HCEC 1CT (cell line): ENCODE measurements at places on chromosomes 6 and 20.

DNA sequence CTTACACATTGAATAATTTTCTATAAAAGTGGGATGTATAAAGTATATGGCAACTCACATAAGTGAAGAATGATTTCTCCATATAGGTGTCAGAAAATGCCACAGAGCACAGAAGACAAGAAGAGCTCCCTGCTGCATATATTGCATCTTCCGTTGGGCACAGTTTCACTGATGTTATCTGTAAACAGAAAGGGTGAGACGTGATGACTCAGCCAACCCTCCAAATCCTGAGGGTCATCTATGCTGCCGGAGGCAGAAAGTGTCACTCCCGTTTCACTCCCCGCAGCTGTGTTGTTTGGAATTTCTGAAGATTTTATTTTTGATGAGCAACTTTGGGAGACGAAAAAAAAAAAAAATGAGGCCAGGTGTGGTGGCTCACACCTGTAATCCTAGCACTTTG, 644.1 kb downstream of the C6orf118 start:
- no peak for DNase-seq

DNA sequence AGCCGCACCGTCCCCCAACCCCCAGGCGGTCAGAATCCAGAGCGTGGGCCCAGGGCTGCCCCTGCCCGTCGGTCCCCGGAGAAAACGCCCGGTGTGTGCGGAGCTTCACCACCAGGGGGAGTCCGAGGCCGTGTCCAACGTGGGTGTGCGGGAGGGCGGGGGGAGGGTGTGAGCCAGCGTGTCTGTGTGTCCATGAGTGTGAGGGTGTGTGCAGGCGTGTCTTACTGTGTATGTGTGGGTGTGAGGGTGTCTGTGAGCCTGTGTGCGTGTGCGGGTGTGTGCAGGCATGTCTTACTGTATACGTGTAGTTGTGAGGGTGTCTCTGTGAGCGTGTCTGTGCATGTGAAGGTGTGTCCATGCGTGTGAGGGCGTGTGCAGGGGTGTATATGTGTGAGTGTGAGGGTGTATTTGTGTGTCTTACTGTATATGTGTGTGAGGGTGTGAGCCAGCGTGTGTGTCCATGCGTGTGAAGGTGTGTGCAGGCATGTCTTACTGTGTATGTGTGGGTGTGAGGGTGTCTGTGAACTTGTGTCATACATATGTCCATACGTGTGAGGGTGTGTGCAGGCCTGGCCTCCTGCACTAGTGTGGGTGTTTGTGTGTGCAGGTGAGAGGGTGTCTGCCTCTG, 24.6 kb upstream of the GATA5 start:
- DNase-seq = peak; percentile 11

DNA sequence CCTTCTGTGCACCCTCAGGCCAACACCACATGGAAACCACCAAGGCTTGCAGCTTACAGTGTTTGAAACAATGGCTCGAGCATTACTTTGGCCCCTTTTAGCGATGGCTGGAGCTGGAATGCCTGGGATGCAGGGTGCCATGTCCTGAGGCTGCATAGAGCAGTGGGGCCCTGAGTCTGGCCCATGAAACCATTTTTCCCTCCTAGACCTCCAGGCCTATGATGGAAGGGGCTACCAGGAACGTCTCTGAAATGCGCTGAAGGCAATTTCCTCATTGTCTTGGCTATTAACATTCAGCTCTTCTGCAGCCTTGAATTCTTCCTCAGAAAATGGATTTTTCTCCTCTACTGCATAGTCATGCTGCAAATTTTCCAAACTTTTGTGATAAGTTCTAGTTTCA, 29.9 kb upstream of the SERINC1 start:
- no peak for DNase-seq

GRCh38 chr6:1593286-1593957, 16.3 kb upstream of the FOXC1 start:
- no peak for DNase-seq

DNA sequence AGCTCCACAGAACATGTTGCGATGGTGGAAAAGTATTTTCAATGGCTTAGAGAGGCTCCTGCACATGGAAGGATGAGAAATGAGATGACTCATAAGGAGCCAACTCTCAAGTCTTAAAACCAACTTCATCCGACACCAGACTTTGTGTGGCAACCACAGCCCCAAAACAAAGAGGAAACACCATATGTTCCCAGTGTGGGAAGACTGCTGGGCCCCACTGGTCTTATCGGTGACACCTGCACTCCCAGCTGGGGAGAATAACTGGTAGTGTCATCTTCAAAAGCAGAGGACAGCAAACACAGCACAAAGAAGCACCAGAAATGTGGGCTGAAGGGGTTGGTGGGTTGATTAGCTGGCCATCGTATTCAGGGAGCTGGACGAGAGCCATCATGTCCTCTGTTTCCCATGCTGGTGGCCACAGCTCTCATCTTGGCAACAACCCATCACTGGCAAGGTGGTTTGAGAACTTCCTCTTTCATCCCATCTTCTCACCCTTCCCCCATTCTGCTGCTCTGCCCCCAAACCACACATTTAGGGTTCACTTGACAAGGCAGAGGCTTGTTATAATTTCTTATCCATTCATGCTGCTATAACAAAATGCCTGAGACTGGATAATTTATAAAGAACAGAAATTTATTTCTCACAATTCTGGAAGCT, 46.0 kb upstream of the TASP1 start:
- DNase-seq = no peak

DNA sequence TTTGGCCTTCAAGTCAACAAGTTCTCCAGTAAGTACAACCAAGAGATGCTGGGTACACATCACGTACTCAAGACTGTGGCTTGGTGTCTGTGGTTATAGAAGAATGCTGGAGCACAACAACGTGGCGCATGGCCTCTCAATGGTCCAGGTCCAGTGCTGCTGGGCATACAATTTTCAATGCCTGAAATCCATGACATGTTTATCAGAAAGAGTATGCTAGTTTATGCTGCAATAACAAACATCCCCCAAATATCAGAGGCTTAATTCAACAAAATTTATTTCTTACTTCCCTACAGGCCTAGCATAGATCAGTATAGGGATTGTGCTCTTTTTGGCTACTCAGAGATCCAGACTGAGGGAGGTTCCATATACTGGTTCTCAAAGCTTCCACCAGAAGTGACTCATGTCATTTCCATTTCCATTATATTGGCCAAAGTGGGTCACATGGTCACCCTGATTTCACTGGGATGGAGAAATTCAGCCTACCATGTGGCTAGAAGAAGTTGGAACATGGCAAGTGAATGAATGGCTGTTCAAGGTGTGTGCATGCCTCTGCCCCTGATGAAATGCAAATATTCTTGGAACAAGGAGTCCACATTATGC, 33.3 kb upstream of the KIF16B start:
- DNase-seq = no peak

DNA sequence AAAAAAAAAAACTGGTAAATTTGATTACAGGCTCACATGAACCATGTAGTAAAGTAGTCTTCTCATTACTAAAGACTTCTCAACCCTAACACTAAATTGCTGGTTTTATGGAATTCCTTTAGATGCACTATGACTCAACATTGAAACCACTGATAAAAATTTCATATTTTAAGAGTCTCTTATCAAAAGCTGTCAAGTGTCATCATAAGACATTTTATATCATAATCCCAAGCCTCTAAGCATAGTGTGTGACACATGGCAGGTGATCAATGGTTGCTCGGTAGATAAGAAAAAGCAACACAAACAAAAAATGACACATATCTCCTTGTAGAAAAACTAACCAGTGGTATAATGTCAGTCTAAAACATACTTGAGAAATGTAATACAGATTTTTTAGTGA, 258.4 kb downstream of the RNGTT start:
- DNase-seq = no peak

- DNase-seq = no peak
These were observed 119.5 kb upstream of the KCNK16 start for GRCh38 chr6:39441986-39442385.

DNA sequence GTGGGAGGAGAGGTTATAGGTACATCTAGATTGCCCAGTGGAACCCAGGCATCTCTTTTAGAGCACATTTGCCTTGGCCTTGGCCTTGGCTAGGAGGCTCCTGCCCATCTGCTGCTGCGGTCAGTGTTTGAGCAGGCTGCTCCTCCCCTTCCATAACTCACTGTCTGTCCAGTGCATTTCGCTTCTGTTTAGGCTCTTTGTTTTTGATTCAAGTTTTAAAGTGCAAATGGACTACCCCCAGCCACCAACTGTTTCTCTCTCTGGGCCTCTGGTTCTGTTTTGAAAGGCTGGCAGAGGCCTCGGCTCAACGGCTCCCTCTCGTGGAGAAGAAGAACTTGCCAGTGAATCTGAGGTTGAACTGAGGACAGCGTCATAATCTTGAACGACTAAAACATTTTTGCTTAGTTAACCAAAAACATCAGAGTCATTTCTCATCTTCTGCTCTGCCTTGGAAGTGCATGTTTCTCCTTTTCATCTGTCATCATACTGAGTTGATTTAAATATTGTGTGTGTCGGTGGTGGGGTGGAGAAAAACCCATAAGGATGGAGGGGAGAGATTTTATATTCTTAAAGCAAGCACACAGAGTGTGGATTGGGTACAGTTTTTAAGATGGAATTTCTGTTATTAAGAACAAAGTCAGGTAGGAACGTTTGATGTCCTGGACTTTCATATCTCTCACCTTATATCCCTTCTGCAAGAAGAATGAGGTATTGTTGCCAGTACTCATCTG, 171.4 kb downstream of the DTNBP1 start:
- DNase-seq = peak; percentile 57

DNA sequence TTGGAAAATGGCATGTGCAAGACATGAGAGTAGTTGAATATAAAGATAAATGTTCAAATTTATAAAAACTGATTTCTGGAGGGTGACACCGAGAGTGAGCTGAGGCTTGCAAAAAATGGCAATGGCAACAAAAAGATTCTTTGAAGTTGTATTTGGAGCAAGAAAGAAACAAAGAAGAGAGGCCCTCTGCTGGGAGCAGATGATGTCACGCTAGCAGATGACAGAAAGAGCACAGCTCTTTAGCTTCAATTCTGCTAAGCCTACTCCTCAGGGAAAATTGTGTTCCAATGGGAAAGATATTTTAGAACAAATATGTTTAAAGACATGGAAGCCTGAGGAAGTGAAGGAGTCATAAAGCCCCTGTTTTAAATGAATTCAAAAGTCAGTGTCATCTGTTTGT, 125.3 kb upstream of the NOX3 start:
- DNase-seq = no peak

DNA sequence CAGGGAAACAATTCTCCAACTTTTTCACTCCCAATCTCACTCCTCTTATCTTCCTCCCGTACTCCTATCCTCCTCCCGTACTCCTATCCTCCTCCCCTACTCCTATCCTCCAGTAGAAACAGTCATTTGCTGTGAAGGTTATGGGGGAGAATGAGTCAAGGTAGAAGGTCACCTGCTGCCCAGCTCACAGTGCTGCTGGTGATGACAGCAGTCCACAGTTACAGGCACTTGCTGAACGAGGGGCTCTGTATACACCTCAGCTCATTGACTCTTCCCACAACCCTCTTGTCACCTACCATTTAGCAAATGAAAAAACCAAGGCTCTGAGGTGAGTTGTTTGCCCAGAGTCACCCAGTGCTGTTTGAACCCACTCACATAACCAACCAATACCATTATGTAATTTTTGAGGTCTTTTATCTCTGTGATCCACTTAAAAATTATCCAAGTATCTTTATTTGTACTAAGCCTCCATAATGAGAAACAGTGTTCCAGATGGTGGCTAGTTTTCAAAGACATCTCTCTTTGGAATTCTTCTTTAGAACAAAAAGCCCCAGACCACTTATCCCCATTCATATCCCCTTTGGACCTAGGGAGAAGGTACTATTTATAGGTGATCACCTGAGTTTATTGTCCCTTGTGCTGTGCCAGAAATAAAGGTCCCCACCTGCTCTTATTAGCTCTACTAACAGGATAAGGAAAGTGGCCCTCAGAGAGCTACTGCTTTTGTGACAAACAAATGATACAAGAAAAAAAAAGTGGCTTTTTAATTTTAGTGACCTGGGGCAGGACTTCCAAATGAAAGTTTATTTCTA, 53.2 kb downstream of the PTPN1 start:
- DNase-seq = no peak

DNA sequence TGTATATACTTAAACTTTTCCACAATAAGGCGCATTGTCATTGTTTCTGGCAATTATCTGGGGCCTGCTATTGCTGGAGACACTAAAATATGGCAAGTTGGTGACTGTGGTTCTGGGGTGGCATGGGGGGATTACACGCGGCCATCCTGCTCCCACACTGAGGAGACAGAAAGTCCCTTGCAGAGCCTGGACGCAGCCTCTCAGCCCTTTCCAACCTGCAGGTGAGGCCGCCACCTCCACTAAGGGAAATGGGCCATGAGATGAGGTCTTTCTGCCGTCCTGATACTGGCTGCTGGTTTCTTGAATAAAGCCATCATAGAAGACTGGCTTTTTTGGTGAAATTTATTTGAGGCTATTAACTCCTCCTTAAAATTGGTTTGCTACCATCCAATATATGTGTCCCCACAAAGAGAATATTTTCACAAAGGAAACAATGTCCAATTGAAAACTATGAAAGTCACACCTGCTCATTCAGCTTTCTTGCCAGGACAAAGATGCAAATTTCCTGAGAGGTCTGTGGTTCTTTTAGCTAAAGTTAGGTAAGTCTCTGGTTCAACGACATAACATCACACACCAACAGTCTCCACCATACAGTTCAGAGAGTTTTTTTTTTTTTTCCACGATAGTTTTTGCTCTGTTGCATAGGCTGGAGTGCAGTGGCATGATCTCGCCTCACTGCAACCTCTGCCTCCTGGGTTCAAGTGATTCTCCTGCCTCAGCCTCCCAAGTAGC, 13.0 kb downstream of the TXNDC5 start:
- no peak for DNase-seq

DNA sequence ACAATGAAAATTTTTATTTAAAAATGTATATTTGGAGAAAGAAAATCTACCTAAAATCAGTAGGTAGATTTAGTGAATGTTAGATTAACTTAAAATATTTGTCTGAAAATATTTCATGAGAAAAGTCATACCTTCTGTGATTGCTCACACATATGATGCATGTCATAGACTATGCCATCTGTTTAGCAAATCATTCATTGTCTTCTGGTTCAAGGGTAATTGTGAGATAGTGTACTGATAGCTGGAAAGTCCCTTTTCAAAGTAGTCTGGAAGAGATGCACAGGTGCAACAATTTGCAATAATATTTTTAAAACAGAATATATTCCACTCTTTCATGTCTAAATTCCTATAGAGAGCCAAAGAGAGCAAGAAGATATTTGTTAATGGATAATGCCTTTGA, 21.0 kb upstream of the RNF217 start:
- no peak for DNase-seq

DNA sequence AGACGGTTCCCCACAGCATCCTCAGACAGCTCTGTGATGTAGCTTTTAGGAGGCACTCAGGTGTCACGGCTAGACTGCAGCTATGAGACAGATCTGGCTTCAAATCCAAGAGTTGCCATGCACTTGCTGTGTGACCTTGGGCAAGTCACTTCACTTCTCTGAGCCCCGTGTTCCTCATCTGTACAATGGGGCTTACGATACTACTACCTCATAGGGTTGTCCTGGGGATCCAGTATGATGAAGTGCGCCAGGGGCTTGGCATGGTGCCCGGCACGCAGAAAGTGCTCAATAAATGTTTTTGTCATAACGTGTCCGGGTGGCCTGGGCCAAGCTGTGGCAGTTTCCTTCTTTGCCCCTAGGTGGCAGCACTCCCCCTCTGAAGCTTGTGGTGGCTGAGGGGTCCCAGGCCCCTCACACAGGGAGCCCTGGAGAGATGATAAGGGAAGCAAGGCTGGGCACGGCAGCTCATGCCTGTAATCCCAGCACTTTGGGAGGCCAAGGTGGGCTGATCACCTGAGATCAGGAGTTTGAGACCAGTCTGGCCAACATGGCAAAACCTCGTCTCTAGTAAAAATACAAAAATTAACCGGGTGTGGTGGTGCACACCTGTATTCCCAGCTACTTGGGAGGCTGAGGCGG, 19.1 kb upstream of the CHMP4B start:
- peak; percentile 46 for DNase-seq

GRCh38 chr6:120871416-120872261, 462.6 kb downstream of the TBC1D32 start:
- DNase-seq = no peak
